SJSA1 (cell line): ENCODE measurements at places on chromosomes 3 and 15. TPM values are rescaled to one million over a fixed set of nuclear protein-coding genes. Genes with fewer than 3 reads are reported as not detected.

CISH gene
- total RNA-seq = 0.92 TPM in 1 of 2 replicates, not detected in the other

TGM5 gene
- 0.24 TPM in 1 of 2 replicates, not detected in the other for total RNA-seq

DNAJA4 gene
- total RNA-seq = 0.09 and 0.16 TPM in 2 replicates

CPLX3 gene
- 0.13 TPM in 1 of 2 replicates, not detected in the other for total RNA-seq

IFT80 gene
- 26.9 and 30.5 TPM in 2 replicates for total RNA-seq

CTXND1 gene
- not detected in 2 replicates for total RNA-seq

AMOTL2 gene
- total RNA-seq = 86.3 and 142 TPM in 2 replicates

ZNF774 gene
- total RNA-seq = 0.66 and 4.1 TPM in 2 replicates
